IMR-90 (cell line): ENCODE measurements at places on chromosomes 3 and 15. TPM values are rescaled to one million over a fixed set of nuclear protein-coding genes. Genes with fewer than 3 reads are reported as not detected.
A peak's percentile ranks its signal among the peaks of the same experiment; 100 is the strongest.

DNA sequence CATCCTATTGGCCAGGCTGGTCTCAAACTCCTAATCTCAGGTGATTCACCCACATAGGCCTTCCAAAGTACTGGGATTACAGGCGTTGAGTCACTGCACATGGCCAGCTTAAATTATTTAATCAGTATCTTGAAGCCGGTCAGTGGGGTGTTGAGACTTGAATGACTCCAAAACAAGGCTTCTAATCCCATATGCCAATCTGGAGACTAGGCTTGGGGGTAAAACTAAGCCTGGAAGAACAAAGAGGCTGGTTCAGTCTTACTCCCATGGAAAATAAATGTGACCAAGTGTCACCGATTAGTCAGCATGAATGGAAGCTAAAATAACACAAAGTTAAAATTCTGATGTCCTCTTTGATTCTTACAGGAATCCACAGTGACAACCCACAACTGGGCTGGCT is 509.1 kb downstream of the FOXP1 start:
- no peak overlapping the region for H3K4me3 ChIP-seq
- H3K27ac ChIP-seq = peak overlapping the region; percentile 64; the same call in 1 of the 2 replicates
- DNase-seq = peak; percentile 43

GRCh38 chr3:108861401-108861800 is 38.8 kb downstream of the TRAT1 start:
- no peak for DNase-seq
- no peak overlapping the region for H3K4me3 ChIP-seq
- no peak overlapping the region for H3K27ac ChIP-seq
- H3K4me1 ChIP-seq = peaks cover 6% of the 10 kb centered on the region; the same call in 1 of the 2 replicates
- no peaks in the 10 kb centered on the region for H3K27me3 ChIP-seq
- H3K36me3 ChIP-seq = no peaks in the 10 kb centered on the region

GRCh38 chr3:111593666-111594065 is 1.5 kb downstream of the ZBED2 start:
- H3K4me3 ChIP-seq = no peak overlapping the region
- H3K27ac ChIP-seq = peak overlapping the region; percentile 24
- H3K36me3 ChIP-seq = no peaks in the 10 kb centered on the region

DNA sequence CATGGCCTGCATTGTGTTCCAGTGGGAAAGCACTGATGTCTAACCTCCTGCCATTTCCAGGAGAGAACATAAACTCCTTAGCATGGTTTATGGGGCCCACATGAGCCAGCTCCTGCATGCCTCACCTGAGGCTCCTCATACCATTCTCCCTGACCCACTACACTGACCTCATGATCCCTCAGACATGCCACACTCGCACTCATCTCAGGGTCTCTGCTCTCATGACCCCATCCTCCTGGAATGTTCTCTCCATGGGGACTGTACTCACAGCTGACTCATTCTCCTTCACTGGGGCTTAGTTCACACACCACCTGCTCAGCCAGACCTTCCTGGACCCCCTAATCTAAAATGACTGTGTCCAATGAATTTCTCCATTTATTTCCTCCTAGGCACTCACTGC is 4.0 kb upstream of the LMCD1 start:
- DNase-seq = peak; percentile 66
- H3K27ac ChIP-seq = no peak overlapping the region

- DNase-seq = no peak
- H3K36me3 ChIP-seq = no peaks in the 10 kb centered on the region
- H3K4me1 ChIP-seq = no peaks in the 10 kb centered on the region
- H3K4me3 ChIP-seq = no peak overlapping the region
These were observed 20.0 kb downstream of the BCHE start for GRCh38 chr3:165817160-165817709.

DNA sequence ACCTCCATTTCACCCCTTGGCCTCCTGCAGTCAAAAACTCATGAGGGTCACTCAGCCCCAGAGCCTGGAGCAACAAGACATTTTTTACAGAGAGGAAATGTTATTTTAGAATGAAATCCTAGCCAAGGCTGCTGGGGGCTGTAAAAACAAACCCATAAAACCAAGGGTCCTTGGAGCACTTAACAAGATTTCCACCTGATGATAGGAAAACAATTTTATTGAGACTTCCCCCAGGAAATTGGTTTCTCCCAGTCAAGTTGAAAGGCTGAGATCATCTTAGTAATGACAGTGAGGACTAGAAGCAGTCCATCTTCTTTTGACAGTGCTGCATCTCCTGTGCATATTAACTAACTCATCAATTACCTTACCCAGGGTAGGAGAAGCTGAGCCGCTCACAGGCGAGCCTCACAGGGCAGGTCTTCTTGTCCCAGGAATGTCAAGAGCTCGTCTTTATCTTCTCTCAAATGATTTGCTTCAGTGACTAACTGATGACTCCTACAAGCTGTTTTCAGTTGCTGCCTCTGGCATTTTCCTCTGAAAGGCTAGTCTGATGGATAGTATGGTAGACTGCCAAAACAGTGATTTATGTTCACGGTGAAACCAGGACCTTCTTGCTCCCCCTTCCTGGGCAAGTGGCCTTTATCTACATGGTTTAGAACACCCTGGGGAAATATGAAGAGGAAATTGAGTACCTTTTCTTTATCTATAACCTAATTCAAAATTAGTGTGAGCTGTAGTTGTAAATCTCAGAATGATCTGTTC is 34.6 kb upstream of the AEN start:
- H3K27ac ChIP-seq = no peak overlapping the region
- H3K36me3 ChIP-seq = no peaks in the 10 kb centered on the region
- no peak overlapping the region for H3K4me3 ChIP-seq
- DNase-seq = peak; percentile 12
- no peaks in the 10 kb centered on the region for H3K27me3 ChIP-seq

DNA sequence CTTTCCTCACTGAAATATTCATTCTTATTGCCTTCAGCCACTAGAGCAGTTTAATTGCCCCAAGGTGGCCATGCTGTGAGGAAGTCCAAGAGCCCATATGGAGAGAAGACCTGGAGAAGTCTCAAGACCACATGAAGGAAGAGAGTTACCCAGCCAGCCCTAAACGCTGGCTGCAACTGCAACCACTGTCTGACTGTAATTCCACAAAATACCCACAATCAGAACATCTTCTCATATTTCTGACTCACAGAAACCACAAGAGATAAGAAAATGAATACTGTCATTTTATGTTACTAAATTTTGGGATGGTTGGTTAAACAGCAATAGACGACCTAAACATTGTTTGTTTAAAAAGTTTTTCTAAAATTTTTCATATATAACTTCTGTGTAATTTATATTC is 14.7 kb upstream of the SST start:
- H3K4me3 ChIP-seq = no peak overlapping the region
- H3K27me3 ChIP-seq = peaks cover 16% of the 10 kb centered on the region
- DNase-seq = peak; percentile 24
- H3K4me1 ChIP-seq = no peaks in the 10 kb centered on the region
- no peaks in the 10 kb centered on the region for H3K36me3 ChIP-seq

DNA sequence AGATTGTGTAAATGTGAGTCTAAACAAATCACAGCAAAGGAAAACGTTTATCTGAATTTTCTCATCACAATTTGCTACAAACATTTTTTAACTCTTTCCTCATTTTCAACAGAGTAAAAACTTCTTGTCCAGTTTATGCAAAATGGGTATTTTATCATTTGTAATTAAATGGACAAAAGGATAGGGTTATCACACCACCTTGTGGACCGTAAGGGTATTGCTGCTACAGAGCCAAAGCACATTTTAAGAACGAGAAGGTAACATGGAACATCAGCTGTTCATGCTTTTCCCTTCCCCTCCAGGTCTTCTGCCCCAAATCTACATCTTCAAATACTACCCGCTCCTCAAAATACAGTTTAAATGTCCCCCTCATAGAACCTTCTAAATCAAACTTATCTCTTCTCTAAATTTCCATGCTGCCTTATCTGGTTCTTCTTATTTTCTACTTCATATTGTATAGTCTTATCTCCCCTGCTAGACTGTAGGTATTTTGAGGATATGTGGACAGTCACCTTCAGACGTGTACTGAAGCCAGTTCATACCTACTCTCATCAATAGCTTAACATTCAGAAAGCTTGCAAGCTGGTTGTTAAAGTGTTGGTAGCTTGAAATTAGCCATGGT is 12.8 kb upstream of the SETMAR start:
- no peak overlapping the region for H3K4me3 ChIP-seq
- DNase-seq = peak; percentile 48
- H3K4me1 ChIP-seq = no peaks in the 10 kb centered on the region
- H3K27ac ChIP-seq = no peak overlapping the region
- no peaks in the 10 kb centered on the region for H3K27me3 ChIP-seq

Gene ZNF502
- 1.5 and 2.1 TPM in 2 replicates for polyA plus RNA-seq

Gene ALPK3
- 0.06 and 0.26 TPM in 2 replicates for polyA plus RNA-seq

Gene UCN2
- 2.3 and 2.7 TPM in 2 replicates for polyA plus RNA-seq
